ENCODE measurements at places on chromosomes 5 and 9. TPM values are rescaled to one million over a fixed set of nuclear protein-coding genes. Genes with fewer than 3 reads are reported as not detected.

Gene NR4A3
- total RNA-seq, result 27.5 TPM

Gene MIGA2
- 15.7 TPM for total RNA-seq

Gene PHF2
- total RNA-seq, result 16.0 TPM

Gene TMC1
- not detected for total RNA-seq

Gene TPPP
- 0.21 TPM for total RNA-seq

Gene DPP7
- 188 TPM for total RNA-seq

Gene PRDM9
- not detected for total RNA-seq

Gene TTC33
- total RNA-seq, result 31.7 TPM

Gene PBX3
- total RNA-seq, result 11.3 TPM

Gene EIF4E1B
- not detected for total RNA-seq

Gene ANKRD34B
- 0.07 TPM for total RNA-seq

Gene SPATA31A1
- not detected for total RNA-seq

Gene MARVELD2
- total RNA-seq, result 0.30 TPM

All from activated CD4-positive, alpha-beta T cell treated with anti-CD3 and anti-CD28 coated beads for 36 hours (primary cell).